NCI-H1694 treated with DMSO at 0.1 percent for 48 hours (cell line): ENCODE measurements at places on chromosomes 2 and 18.

DNA sequence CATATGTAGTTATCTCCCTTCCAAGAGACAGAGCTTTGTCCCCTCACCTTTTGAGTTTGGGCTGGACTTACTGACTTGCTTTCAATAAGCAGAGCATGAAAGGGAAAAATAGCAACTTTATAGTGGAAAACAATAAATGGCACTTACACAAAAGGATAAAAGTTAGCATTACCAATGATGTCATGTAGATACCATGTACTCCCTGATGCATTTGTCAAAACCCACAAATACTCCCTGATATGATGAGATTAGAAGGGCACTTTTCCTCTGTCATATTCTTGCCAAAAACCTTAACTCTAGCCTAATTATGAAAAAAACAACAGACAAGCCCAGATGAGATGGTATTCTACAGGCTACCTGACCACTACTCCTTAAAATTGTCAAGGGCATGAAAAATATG, 16.0 kb downstream of the HIBCH start:
- no peak for DNase-seq

- DNase-seq = no peak
Observed at GRCh38 chr2:102724553-102724952, 37.3 kb upstream of the TMEM182 start.

DNA sequence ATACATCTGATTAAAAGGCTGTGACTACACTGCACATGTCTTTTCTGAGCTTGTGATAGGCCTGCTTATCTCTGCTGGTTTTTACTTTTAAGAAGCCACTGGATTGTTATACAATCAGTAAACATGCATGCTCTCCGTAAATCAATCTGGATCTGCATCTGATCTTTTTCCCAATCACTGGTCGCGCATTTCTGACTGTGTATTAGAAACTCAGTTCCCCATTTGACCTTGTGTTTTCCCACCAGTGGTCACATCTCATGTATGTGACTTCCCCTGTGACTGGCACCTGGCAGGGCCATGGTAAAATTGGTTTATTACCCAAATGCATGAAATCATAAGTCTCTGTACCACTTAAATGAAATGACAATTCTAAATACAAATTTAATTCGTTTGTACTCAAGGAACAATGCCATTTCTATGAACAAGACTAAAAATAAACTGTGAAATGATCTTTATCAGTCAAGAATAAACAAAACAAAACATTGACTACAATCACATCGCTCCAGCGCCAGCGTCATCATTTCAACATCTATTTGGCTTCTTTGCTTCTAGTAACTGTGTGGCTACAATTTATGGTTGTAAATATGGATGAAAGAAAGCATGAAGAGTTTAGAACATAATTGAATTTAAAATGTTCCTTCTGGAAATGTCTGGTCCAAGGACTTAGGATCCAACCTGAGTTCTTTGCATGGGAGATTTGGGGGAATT, 396.6 kb upstream of the TRIB2 start:
- DNase-seq = no peak

GRCh38 chr2:134397146-134397896, 143.4 kb downstream of the MGAT5 start:
- no peak for DNase-seq

DNA sequence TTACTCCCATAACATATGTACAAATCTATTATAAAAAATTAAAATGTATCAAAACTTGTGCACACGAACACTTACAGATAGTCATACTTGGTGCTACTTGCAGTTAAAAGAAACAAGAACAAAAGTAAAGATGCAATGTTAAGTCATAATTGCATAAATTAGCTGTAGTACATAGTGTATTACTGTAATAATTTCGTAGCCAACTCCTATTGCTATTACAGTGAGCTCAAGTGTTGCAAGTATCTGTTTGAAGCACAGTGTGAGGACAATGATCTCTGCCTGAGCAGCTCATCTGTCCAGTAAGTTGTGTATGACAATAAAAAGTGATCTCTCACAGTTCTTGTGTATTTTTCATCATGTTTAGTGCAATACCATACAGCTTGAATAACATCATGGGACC, 7.5 kb upstream of the SERPINB13 start:
- DNase-seq = no peak

GRCh38 chr2:52220393-52220792, 1188.5 kb upstream of the NRXN1 start:
- DNase-seq = no peak

GRCh38 chr2:157940024-157940423, 63.9 kb upstream of the ACVR1 start:
- DNase-seq = no peak

GRCh38 chr2:28444956-28445355, 50.9 kb upstream of the PLB1 start:
- DNase-seq = no peak

- DNase-seq = peak; percentile 75
Observed at GRCh38 chr18:4847056-4847455, 350.0 kb downstream of the AKAIN1 start.

GRCh38 chr2:109379507-109379906, 234.3 kb downstream of the SEPTIN10 start:
- DNase-seq = no peak

- DNase-seq = peak; percentile 70
Observed at GRCh38 chr18:9433671-9434121, 41.6 kb upstream of the RALBP1 start.

GRCh38 chr2:120091436-120091835, 78.6 kb downstream of the EPB41L5 start:
- DNase-seq = no peak

- no peak for DNase-seq
Observed at GRCh38 chr2:212723226-212723625, 184.6 kb upstream of the ERBB4 start.

- DNase-seq = no peak
Observed at GRCh38 chr2:39932198-39932597, 153.1 kb upstream of the THUMPD2 start.

DNA sequence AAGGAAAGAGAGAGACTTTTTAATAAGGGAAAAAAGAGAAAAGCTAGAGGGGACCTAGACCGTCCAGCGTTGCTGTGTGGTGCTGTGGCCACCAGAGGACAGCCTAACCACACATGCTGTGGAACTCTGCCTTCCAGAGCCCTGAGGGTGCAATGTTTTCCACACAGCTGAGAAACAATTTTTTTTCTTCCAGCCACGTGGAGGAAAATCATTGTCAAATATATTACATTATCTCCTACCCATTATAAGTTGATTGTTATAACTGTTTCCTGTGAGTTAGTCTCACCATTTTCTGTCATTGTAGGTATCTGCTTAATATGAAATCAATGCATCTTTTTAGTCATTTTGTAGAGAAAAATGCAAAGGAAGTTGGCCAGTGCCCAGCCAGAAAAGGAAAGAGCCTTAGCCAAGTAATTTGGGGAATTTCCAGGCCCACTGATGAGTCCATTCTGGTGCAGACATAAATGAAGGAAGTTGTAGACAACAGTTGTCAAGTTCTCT, 5.9 kb upstream of the MRPL19 start:
- peak; percentile 52 for DNase-seq

DNA sequence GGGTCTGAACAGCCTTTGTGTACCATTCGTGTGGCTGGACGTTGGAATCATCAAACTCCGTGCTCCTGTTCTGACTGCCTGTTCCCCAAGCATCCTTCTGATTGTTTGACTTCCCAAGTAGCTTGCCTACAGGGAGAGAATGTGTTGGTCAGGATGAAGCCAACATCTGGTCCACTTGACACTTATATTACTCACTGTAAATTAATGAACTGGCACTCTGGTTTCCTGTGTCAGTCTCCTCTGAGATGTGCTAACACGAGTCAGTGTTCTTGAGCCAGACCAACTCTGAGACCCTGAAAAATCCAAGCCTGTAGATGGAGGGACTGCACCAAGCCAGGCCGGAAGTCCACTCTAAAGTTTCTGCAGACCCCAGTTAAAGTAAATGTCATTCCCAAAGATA, 440.9 kb downstream of the ZNF516 start:
- DNase-seq = no peak

DNA sequence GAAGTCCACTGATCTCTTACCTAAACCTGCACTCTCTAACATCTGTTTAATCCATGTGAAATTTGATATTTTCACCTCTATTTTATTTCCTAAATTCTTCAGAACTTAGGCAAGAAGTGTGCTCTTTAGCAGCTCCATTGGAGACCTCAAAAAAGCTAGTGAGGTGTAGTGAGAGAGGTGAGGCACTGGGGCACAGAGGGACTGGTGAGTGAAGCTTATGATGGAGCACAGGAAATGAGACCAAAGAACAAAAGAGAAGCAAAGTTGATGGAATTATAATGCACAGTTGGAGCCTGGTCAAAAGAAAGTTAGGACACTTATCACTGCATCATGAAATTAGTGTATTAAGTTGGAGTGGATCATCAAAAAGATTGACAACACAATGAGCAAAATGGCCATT, 1050.7 kb upstream of the NRXN1 start:
- DNase-seq = no peak

GRCh38 chr2:88735853-88736252, 44.4 kb downstream of the RPIA start:
- DNase-seq = no peak

GRCh38 chr2:231102772-231103171, 22.1 kb downstream of the HTR2B start:
- no peak for DNase-seq

DNA sequence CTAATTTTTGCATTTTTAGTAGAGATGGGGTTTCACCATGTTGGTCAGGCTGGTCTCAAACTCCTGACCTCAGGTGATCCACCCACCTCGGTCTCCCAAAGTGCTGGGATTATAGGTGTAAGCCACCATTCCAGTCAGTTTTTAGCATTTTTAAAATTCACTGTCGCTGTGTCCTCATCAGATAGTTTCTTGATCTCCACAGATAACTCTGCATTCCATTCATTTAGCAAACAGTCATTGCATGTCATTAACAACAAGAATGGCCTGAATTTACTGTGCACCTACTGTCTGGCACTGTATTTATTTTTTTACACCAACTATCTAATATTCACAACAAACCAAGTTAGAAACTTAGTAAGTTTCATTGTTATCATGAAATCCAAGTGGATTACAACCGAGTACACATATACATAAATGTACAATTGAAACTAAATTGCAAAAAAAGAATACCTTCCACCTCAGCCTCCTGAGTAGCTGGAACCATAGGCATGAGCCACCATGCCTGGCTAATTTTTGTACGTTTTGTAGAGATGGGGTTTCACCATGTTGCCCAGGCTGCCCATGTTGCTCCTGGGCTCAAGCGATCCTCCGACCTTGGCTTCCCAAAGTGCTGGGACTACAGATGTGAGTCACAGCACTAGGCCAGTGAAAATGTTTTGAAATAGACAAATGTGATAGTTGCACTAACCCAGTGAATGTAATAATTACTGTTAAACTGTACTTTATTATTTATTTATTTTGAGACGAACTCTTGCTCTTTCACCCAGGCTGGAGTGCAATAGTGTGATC, 4.3 kb downstream of the MCEE start:
- DNase-seq = no peak

DNA sequence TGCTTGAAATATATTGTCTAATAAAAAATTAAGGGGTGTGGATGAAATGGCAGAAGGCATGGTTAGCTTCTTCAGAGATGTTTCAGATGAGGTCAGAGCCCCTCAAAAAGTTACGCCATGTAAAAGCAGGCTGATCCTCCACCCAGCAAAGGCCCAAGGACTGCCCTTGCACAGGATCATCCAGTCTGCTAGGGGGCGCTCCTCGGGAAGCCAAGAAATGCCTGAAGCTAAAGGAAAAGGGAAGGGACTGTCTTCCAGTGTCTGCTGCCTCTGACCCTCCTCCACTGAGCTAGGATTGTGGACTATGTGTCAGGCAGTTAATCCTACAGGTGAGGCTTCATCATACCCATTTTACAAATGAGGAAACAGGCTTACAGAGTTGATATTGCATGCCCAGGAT, 33.8 kb upstream of the TEX51 start:
- DNase-seq = no peak

- DNase-seq = no peak
Observed at GRCh38 chr2:144925886-144926285, 406.0 kb upstream of the ZEB2 start.

DNA sequence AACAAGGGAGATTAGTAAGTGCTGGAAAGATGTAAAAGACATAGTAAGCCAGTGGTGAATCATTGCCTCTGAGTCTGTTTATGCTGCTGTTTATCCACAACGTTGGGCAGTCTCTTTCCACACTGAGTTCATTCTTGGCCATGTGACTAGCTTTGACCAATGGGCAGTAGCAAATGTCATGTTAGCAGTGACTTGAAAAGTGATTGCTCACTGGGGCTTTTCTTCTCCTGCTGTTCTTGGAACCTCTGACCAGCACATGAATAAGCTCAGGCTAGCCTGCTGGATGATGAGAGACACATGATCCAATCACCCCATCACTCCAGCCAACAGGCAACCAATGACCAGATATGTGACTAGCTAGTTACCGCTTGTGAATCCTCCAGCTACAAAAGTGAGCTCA, 360.4 kb downstream of the SLC4A3 start:
- no peak for DNase-seq

- no peak for DNase-seq
Observed at GRCh38 chr2:66698576-66699239, 263.8 kb downstream of the MEIS1 start.

GRCh38 chr18:68841301-68841700, 43.4 kb downstream of the CCDC102B start:
- no peak for DNase-seq

- DNase-seq = peak; percentile 72
Observed at GRCh38 chr2:140947236-140947635, 1183.6 kb downstream of the LRP1B start.

DNA sequence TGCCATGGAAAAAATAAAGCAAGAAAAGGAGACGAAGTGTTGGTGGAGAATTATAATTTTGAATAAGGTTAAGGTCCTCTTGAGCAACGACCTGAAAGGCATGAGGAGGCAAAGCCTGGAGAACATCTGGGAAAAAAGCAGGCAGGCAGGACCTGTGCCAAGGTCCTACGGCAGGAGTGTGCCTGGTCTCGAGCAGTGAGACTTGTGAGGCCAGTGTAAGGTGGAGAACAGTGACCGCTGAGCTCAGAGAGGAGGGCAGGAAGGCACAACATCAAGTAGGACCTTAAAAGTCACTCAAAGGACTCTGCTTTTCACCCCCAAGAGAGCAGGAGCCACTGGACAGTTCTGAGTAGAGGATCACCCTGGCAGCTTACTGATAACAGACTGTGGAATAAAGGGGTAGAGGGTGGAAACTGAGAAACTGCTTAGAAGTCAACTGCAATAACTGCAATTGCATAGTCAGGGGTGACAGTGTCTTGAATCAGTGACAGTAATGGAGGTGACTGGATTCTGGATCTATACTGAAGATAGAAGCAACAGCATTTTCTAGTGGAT, 3.5 kb downstream of the NOL10 start:
- no peak for DNase-seq

- no peak for DNase-seq
Observed at GRCh38 chr2:37781028-37781427, 109.6 kb upstream of the CDC42EP3 start.

GRCh38 chr2:147045113-147045512, 799.7 kb upstream of the ACVR2A start:
- DNase-seq = peak; percentile 31

GRCh38 chr2:157432475-157433106, 11.3 kb downstream of the CYTIP start:
- no peak for DNase-seq
